NCI-H1436 treated with DMSO at 0.1 percent for 48 hours (cell line): ENCODE measurements at places on chromosomes 16 and 17.

GRCh38 chr17:80812362-80813088, 179.1 kb upstream of the CHMP6 start:
- DNase-seq: no peak

GRCh38 chr17:15452746-15453145, 14.7 kb downstream of the CDRT4 start:
- no peak for DNase-seq

DNA sequence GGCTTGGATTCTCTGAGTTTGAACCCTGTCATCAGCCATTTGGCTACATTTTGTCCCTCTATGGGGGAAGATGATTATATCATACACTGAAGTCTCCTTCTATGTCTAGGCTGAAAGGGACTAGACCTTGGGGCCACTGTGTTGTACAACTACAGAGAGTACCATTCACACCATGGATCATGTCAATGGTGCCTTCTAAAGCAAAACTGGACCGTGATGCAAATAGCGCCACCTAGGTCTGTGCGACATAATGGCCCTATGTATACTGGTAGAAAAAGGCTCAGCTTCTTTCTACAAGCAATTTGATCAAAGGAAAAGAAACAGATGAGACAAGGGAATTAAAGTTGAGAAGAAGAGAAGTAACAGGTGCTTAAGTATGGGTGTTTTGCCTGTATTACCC, 100.7 kb downstream of the LYRM1 start:
- DNase-seq: no peak

DNA sequence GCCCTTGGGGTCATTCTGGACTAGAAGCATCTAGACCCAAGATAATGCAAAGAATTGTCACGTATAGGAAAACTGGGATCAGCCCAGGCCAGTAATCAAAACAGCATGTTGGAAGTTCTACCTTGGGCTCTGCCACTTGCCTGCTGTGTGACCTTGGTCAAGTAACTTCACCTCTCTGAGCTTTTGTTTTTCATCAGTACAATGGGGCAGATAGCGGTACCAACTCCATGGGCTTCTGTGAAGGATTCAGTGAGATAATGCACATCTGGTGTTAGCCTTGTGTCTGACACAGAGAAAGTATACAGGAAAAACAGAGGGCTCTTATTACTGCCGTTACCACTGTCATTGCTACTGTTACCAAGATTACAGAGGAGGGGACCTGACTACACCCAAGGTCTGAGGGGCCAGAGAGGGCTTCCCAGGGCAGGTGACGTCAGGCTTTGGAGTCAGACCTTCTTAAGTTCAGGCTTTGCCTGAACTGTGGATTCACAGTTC, 24.6 kb downstream of the CMIP start:
- no peak for DNase-seq

DNA sequence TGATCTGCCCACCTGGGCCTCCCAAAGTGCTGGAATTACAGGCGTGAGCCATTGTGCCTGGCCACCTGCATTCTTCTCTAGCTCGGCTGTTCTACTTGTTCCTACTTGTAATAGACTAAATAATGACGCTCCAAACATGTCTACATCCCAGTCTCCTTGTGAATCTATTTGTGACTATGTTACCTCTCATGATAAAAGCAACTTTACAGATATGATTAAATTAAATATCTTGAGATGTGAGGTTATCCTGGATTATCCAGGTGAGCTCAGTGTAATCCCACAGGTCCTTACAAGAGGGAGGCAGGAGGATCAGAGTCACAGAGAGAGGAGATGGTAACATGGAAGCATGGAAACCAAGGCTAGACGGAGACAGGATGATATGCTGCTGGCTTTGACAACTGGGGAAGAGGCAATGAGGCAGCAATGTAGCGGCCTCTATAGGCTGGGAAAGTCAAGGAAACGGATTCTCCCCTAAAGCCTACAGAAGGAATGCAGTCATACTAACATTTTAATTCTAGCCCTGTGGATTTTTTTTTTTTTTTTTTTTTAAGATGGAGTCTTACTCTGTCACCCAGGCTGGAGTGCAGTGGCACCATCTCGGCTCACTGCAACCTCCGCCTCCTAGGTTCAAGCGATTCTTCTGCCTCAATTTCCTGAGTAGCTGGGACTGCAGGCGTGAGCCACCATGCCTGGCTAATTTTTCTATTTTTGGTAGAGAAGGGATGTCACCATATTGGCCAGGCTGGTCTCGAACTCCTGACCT, 5.0 kb upstream of the LASP1 start:
- no peak for DNase-seq

- DNase-seq: no peak
Measured at GRCh38 chr16:59180083-59180476, 446.0 kb upstream of the GOT2 start.

GRCh38 chr16:12907670-12908233, 6.4 kb downstream of the SHISA9 start:
- DNase-seq: no peak

GRCh38 chr17:30939051-30939689, 17.4 kb downstream of the ADAP2 start:
- no peak for DNase-seq

GRCh38 chr16:14105760-14106375, 34.7 kb downstream of the MRTFB start:
- DNase-seq: no peak

DNA sequence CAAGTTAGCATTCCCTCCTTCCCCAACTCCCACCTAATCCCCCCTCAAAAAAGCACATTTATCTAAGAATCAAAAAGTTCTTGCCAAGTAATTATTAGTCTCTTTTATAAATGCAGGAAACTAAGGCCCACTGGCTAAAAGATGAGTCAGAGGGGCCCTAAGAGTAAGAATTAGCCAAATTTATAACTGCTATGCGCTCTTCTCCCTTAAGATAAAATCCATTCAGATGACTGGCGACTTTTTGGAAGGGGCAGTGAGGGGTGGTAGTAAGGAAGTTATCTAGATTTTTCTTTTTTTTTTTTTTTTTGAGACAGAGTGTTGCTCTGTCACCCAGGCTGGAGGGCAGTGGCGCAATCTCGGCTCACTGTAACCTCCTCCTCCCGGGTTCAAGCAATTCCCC, 17.1 kb downstream of the ZNF652 start:
- no peak for DNase-seq

- no peak for DNase-seq
Measured at GRCh38 chr16:72264771-72265170, 92.8 kb upstream of the PMFBP1 start.

GRCh38 chr16:12798171-12798570, 5.5 kb downstream of the CPPED1 start:
- no peak for DNase-seq

GRCh38 chr16:57882206-57882605, 79.9 kb upstream of the KIFC3 start:
- no peak for DNase-seq

DNA sequence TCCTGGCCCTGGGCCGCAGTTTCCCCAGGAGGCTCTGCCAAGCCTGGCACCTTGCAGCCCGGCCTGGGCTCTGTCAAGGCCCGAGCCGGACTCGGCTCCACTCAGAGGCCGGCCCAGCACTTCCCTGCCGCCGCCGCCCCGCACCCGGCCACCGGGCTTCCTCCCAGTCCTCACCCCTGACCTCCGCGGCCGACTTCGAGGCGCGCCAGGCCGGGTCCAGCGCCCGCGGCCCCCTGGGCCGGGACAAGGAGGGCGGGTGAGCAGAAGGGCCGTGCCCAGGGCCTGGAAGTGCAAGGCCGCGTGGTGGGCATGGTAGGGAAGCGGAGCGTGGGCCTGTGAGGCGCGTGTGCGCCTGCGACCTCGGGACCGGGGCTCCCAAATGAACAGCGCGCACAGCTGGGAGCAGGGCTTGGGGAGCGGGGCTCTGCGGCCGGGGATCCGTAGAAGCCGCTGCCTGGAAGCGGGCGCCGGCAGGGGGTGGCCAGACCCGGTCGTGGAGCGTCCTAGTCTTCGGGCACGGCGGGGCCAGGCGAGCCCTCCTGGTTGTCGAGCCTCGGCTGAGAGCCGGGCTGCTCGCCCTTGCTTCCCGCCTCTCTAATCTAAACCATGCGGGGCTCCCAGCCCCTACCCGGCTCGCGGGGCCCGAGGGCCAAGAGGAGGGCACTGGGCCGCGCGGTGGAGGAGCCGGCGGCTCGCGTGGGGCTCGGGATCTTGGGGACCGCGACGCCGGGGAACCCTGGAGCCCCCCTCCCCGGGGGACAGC, 503 bp upstream of the TBX4 start:
- DNase-seq: no peak

GRCh38 chr17:48348352-48348751, 81.7 kb downstream of the SKAP1 start:
- DNase-seq: no peak

DNA sequence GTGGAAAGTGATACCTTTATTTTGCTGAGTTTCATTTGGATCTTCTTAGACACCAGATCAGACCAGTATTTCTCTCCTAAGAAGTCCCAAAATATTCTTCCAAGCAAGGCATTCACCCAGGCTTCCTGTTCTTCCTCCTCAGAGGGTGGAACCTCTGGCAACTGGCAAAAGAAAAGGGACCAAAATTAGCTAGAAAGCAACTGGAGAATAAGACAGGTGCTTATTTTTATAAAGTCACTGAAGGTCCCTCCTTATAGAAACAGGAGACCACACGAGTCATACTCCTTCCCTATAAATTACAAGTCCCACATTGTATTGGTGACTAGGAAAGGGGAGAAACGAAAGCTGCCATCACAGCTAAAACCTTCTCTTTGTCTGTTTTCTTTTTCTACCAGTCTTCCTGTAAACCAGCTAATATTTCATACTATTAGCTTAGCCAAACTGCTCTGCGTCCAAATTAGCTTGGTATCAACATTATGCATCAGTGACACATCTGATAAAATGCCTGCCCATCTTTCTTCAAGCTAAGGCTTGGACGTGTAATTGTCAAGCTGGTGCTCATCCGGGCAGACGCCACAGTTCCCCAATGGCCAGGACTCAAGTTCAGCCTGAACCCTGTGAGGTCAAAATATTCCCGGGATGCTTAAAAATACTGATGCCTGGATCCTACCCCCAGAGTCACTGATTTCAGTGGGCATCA, 47.5 kb upstream of the ERN1 start:
- no peak for DNase-seq

- peak; percentile 85 for DNase-seq
Measured at GRCh38 chr17:70332356-70333210, 163.3 kb downstream of the KCNJ2 start.

- DNase-seq: no peak
Measured at GRCh38 chr16:17901309-17901708, 430.5 kb upstream of the XYLT1 start.

- DNase-seq: no peak
Measured at GRCh38 chr17:62713086-62713881, 85.8 kb downstream of the MRC2 start.

GRCh38 chr16:8948831-8949230, 14.9 kb downstream of the USP7 start:
- no peak for DNase-seq

GRCh38 chr16:1991948-1992703, 2.4 kb downstream of the SYNGR3 start:
- no peak for DNase-seq

DNA sequence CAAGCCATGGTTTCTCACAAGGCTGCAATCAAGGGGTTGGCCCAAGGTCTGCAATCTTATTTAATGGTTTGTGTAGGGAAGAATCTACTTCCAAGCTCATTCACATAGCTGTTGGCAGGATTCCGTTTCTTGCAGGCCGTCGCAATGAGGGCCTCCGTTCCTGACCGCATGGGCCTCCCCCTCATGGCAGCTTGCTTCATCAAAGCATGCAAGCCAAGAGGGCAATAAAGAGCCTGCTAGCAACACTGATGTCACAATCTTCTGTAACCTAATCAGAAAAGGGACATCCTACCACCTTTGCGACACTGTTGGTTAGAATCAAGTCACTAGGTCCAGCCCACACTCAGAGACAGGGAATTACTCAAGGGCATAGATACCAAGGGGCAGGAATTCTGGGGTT, 95.5 kb downstream of the CCT6B start:
- no peak for DNase-seq

GRCh38 chr17:38441429-38442061, 13.3 kb downstream of the ARHGAP23 start:
- DNase-seq: no peak

DNA sequence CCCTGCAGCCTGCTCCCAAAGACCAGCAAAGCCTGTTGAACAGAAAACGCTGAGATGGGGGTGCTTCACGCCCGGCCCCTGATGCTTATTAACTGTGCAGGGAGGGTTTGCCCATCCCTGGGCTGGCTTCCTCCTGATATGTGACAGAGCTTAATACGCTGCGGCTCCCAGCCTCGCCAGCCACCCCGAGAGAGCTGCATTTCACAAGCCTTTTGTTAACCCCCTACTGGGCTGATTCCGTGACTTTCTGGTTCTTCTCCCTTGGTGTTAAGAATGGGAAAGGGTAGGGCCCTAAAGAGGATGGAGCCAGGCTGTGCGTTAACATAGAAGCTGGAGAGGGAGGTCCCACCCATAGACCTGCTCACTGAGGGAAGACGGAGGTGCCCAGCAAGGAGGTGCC, 211.8 kb downstream of the ENGASE start:
- DNase-seq: no peak

- peak; percentile 42 for DNase-seq
Measured at GRCh38 chr17:78168242-78168902, at the start of gene SYNGR2. TSS of gene SYNGR2 (plus strand) at chr17:78168581. CDS start at chr17:78168617, 36 bp downstream.

DNA sequence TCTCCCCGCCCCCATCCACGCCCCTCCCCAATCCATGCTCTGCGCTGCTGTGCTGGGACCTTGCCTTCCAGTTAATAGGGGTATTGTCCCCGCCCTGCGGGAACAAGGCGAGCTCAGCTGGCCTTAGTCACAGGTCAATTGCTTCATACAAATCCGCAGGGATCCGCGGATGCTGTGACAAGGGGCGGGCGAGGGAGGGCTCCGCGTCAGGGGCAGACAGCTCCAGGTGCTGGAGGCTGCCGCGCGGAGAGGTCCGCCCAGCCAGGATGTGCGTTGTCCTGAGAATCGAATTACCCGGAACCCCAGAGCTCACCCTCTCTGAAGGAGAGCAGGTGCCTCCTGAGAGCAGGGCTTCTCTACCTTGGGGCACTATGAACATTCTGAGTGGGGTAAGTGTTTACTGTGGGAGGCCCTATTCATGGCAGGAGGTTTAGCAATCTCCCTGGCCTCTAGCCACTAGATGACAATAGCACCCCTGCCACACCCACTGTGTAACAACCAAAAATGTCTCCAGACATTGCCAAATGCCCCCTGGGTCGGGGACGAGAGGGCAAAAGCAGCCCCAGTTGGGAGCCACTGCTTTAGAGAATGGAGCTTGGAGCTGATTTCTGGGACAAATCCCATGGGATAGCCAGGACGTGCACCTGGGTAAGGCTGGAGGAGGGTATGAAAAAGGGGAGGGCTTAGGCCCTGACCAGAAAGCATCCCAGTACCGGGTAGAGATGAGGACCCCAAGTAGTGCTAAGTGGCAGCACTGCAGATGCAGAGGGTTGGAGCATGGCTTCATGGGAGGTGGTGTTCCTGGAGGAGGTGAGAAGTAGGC, 138.2 kb downstream of the CYLD start:
- DNase-seq: peak; percentile 78
